ENCODE measurements at places on chromosomes 2 and 18. TPM values are rescaled to one million over a fixed set of nuclear protein-coding genes. Genes with fewer than 3 reads are reported as not detected.
A peak's percentile ranks its signal among the peaks of the same experiment; 100 is the strongest.

Gene POTEJ
- not detected for total RNA-seq

GRCh38 chr2:157254041-157254440 is 3.5 kb upstream of the GALNT5 start:
- DNase-seq, result no peak

- no peak for DNase-seq
Observed at GRCh38 chr2:178506524-178506923, 26.3 kb downstream of the PLEKHA3 start.

DNA sequence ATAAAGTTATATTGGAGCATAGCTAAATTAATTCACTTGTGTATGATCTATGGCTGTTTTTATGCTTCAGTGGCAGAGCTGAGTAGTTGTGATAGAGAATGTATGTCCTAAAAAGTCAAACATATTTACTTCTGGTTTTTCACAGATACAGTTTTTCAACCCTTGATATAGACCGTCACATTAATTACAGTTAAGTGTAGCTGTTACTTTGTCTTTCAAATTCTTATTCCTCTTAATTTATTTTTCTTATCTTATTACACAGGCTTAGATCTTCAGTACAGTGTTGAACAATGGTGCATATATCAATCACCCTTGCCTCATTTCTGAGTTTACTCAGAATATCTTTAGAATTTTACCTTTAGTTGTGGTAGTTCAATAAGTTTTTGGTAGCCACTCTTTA is 12.2 kb upstream of the CYRIA start:
- DNase-seq, result no peak

GRCh38 chr2:44706681-44707553 is 234.6 kb upstream of the SIX3 start:
- no peak for DNase-seq

DNA sequence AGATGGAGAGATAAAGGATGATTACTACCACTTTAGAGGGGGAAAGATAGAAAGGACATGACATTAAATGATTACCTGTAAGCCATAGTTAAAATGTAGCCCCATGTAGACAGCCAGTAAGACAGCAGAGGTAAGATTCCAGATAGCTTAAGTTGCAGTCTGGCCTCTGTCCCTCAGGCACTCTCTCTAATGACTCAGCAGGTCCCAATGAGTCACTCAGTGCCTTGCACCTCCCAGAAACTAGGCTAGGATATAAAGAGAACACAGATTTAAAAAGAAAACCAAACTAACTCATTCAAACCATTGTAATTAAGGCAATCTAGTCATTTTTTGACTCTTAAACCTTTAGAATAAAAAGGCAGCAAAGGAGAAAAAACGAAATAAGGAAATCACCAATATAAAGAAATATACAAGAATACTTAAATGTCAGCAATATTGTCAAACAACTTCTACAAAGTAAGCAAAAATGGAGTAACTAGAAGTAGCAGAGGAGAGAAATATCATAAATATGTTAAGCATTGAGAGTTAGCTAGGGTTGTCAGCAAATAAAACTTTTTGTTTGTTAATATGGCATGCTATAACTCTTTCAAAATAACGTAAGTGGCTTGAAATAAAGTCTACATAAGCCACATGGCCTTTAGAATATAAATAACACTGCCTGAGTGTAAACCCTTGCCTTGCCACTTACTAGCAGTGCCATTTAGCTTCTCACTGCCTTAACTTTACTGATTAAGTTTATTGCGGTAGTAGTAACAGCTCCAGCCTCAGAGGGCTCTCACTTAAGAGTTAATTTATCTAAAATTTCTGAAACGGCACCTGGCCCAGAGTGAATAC is 48.5 kb downstream of the SOCS6 start:
- DNase-seq, result no peak

- peak; percentile 31 for DNase-seq
Observed at GRCh38 chr2:42971381-42971780, 179.0 kb upstream of the HAAO start.

DNA sequence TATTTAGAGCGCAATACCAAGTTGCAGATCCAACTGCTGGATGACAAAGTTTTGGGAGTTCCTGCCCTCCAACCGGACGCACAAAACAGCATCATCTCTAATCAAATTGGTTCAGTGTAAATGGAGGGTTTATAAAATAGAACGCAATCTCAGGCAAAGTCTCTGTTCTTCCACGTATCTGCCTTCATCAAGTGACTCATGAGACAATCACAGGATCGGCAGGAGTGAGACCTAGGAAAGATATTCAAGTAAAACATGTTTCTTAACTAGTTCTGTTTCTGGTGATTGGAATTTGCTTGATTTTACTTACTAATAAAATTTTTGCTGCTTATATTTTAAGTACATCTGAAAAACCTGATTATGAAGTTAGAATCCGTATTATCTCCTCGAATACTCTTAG is 7.6 kb downstream of the FZD5 start:
- DNase-seq, result no peak

Gene GULP1
- total RNA-seq, result 5.1 TPM

Gene TMEM178A
- 2.6 TPM for total RNA-seq

Gene TMEM169
- 0.22 TPM for total RNA-seq

Gene RBBP8
- total RNA-seq, result 7.2 TPM

DNA sequence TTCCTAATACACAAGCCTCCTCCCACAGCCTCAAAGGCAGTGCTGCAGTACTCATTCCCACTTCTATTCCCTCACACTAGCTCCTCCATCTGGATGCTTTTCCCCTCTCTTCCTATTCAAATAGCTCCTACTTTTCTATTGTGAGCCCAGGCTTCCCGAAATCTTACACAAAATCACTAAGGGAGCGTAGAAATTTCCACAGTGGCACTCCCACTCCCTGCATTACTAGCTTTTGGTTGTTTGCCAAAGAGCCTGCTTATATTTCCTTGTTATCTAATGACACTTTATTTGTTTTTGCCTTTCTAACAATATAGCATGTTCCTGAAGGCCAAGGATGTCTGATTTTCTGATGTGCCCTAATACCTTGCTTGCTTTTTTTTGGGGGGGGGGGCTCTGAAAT is 10.9 kb downstream of the EPAS1 start:
- DNase-seq, result no peak

Gene MTHFD2
- total RNA-seq, result 26.8 TPM

Measured in cardiac septum (tissue), 1 donor.